ENCODE measurements at places on chromosomes 1 and 21. TPM values are rescaled to one million over a fixed set of nuclear protein-coding genes. Genes with fewer than 3 reads are reported as not detected.

DNA sequence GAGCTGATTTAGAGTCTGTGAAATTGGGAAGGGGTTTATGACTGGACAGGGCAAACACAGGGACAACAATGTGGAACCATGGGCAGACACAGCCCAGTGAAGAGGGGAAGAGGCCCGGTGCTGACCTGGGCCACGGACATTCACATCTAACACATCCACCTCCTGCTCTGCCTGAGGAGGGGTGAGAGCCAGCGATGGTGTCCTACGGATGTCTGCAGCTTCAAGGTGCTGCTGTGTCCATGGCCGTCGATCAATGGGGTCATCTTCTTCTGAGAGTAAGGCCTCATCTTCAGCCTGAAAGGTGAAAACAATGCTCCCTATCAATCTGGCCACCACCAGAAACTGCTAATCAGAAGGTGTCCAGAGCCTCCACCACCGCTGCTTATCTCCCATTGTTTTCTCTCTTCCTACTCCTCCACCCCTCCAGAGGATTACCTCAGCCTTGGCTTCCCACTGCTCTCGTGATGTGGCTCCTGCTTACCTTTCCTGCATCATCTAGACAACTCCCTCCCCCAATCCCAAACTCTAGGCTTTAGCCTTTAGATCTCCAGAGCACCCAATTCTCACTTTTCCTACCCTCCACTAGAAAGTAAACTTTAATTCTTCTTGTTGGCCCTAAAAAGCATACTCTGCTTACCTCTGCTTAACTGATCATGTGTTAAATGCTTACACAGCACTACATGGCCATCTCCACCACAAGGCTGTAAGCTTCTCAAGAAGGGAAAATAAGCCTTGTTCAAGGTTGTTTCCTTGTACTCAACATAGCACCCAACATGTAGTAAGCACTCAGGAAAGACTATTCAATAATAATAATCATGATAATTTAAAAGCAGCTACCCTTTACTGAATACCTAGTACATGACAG, 24.0 kb upstream of the ADAM30 start:
- no peak for ATAC-seq

GRCh38 chr1:168407832-168408538, 127.3 kb downstream of the TBX19 start:
- peak; percentile 20 for ATAC-seq

DNA sequence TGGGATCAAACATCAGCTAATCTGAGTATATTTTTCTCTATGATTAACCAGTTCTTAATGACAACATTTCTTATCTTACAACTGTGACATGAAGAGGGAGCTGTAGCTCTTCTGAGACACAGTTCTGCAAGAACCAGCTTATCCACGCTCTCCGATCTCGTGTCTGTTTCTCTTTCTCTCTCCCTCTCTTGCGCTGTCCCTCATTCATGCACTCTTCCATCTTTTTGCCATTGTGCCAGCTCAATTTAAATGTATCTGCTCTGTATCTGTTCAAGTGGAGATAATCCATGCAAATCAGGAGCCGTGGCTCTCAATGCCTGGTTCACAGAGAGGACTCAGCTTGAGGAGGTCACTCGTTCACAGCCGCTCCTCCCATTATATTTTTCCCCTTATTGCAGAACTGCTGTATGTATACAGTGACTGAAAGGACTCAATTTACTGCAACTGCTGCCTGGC, 494.7 kb upstream of the ADGRL2 start:
- ATAC-seq, result no peak

DNA sequence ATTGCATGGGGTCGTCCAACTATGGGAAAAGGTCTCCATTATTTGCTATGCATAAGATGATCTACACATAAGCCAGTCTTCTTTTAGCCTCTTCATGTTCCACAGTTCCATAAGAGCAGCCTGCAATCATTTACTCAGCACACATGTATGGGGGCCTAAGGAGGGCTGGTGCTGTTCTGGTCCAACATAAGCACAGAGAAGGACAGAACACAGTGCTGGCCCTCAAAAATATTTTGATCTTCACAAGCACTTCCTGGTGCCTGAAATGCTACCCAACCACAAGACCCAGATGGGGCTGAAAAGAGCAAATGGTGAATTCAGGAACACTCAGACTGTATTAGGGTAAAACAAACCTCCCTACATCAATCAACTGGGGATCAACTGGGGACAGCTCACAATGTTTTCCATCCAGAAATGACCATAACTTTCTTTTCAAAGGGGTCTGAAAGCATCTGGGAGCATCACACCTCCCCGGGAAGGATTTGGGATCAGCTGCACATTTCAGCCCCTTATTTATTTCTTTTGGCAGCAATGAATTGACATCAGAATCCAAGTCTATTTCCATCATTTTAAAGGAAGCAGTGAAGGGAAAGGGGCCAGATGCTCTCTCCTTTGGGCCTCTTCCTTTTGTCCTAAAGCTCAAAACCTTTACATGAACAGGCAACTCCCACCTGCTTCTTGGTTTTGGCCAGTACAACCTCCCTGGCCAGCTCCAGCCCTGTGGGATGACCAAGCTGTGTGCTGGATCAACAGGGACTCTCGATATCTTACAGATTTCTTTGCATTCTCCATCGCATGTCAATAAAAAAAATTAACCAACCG, 45.7 kb downstream of the KCNN3 start:
- no peak for ATAC-seq

DNA sequence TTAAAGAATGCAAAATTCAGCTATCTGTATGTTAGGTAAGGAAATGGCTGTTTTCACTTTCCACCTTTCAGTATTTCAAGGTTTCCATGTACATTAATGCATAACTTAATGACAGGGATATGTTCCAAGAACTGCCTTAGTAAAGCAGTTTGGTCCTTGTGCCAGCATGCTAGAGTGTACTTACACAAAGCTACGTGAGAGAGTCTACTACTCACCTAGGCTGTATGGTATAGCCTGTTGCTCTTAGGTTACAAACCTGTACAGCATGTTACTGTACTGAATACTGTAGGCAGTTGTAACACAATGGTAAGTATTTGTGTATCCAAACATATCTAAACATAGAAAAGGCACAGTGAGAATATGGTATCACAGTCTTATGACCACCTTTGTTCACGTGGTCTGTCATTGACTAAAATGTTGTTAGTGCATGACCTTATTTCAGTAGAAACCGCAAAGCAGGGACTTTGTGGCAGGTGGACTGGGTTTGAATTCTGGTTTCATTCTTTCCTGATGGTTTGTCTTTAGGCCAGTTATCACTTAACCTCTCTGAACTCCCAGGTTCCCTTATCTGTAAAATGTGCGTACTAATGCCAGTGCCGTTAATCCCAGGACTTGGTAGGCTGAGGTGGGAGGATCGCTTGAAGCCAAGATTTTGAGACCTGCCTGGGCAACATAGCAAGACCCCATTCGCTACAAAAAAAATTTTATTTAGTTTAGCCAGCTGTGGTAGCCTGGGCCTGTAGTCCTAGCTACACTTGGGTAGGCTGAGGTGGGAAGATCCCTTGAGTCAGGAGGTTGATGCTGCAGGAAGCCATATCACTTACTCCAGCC, 4.9 kb downstream of the SMYD2 start:
- no peak for ATAC-seq

DNA sequence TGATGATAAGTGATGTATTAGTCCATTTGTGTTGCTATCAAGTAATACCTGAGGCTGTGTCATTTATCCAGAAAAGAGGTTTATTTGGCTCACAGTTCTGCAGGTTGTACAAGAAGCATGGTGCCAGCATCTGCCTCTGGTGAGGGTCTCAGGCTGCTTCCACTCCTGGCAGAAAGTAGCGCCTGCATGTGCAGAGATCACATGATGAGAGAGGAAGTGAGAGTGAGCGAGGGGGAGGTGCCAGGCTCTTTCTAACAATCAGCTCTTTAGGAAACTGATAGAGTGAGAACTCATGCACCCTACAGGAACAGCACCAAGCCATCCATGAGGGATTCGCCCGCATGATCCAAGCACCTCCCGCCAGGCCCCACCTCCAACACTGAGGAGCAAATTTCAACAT, 2.2 kb upstream of the FHAD1 start:
- no peak for ATAC-seq

DNA sequence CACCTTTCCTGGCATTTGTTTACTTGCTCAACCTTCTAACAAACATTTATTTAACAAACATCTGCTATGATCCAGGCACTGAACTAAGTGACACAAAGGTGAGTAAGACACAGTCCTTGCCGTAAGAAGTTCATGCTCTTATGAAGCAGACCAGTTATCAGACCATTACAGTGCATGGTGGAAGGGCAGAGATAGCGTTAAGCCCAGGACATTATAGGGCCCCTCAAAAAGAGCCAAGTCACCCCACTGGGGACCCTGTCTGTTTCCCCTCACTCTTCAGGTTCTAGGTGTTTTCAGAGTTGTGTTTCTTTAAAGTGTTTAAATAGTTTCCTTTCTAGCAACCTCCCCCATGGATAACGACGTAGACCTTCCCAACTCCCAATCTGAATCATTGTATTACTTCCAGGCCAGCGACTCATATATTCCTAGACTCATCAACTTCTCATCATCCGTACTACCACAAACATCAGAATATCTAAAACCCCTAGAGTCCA, 39.3 kb downstream of the TCP10L start:
- ATAC-seq, result peak; percentile 35

AMPD1 gene
- total RNA-seq, result not detected

CD247 gene
- 168 TPM for total RNA-seq

SNRNP40 gene
- total RNA-seq, result 115 TPM
